ENCODE measurements at places on chromosomes 3 and 15.

DNA sequence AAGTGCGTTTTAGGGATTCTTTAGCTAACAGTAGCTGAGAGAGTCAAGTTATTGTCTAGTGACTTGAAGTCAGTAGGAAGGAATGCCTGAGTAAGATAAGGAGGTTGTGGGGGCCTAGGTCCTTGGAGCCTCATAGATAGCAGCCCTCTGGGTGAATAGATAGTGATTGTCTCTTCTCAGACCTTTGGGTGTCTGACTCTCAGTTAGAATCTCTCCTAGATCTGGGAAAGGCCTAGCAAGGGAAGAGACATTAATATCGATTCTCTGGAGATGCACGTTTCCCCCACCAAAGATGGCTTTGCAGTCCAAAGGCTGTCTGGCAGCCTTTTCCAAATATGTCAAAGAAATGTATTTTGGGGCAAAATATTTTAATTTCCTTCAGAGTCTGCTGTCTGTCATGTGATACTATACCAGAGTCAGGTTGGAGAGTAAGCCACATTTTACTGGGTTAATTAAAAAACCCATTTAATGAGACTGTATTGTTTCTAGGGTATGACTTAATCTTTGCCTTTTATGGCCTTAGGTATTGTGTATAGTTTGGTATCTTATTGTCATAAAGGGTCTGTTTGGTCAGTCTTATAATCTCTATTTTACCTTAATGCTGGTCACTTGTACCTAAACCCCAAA, 92.2 kb downstream of the ST6GAL1 start:
- no peak for DNase-seq

DNA sequence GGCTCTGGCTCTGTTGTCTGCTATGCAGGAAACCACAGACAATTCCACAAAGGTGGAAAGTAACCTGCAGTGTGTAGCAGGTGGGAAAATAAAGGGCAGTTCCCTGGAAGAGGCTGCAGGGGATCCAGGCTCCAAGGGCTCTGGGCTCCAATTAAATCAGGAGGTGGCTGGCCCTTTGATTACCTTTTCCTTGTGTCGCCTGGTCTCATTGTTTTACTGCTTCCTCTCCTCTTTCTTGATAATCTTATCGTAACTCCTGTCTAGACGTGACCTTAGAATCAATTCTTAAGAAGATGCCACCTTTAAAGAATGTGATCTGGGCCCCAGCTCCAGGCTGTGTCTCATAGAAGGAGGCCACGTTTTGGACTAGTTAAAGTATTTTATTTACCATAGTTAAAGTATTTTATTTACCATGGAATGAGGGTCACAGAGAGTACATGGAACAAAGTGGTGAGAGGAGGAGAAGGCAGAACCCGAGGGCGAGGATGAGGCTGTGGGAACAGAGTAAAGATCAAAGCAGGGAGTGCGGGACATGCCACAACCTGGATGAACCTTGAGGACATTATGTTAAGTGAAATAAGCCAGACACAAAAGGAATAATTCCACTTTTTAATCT, 237.5 kb upstream of the STT3B start:
- DNase-seq: no peak

DNA sequence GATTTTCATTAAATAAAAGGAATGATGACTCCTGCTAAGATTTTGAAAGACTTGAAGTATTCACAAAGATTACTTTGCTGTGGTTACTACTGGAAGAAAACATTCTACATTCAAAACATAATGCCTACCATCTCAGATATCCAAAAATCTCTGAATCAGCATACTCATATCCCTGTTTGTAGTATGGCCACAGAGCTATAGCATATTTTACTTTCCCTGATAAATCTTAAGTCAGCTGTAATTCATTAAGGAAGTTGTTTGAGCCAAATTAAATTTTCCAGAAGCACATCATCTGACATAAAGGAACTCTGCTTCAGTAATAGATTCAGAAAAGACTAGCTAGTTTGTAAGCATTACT, 942.0 kb downstream of the ROBO1 start:
- no peak for DNase-seq

DNA sequence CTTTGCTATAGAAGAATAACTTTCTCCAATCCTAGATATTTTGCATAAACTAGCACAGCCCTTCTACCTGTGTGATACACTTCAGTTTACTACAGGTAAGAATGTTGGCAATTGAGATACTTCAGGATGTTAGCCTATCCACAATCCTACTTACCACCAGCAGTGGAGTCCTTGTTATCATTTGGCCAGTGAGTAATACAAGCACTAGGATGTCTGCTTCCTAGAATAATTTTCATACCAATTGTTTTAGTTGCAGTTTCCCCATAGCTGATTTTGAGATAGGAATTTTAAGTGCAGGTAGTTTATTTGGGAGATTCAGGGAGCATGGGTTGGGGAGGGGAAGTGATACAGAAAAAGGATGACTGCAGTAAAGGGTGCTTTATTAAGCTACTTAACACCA, 147.2 kb downstream of the EPHA6 start:
- DNase-seq: no peak

All from tibial artery (tissue), 4 donors.